ENCODE measurements at places on chromosomes 7 and 10. TPM values are rescaled to one million over a fixed set of nuclear protein-coding genes. Genes with fewer than 3 reads are reported as not detected.

Gene SLC18A3
- polyA plus RNA-seq: not detected

Gene STEAP4
- polyA plus RNA-seq: 2.4 TPM

Gene PIK3AP1
- 2.6 TPM for polyA plus RNA-seq

DNA sequence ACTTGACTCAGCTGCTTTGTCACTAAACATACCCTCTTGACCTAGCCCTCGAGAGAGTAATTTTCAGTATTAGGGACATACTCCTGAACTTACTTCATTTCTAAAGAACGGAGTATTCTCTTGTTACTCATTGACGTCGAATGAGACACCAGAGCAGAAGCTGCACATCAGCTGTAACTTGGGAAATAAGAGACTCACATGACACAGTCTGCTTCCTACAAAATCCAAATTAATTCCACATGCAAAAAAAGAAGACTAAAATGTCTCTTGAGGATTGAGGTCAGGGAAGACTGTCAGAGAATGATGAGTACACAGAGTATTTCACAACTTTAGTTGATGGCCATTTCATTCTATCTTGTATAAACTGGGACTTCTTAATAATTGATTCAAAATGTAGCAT, 114.7 kb upstream of the EGFR start:
- H3K36me3 ChIP-seq: no peaks in the 10 kb centered on the region
- H3K27me3 ChIP-seq: no peaks in the 10 kb centered on the region
- peak overlapping the region; percentile 24 for H3K27ac ChIP-seq
- no peak for DNase-seq
- H3K4me3 ChIP-seq: no peak overlapping the region

DNA sequence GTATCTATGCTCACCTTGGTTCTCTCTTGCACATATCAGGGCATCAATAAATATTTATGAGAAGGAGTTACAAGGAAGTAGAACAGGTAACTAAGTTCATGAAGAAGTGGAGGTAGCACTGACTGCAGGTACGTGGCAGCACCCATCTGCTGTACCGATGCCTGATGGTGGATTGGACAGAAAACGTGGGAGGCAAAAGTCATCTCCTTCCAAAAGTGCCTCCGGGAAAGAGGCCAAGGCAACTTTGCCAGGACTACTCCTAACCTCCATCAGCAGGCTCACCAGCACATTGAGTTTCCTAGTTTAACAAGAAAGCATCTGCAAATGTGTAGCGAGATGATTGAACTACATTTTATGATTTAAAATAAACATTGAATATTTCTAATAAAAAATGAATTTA, 248.8 kb downstream of the ANKRD7 start:
- no peaks in the 10 kb centered on the region for H3K36me3 ChIP-seq
- H3K4me3 ChIP-seq: no peak overlapping the region
- no peaks in the 10 kb centered on the region for H3K27me3 ChIP-seq
- DNase-seq: no peak
- H3K27ac ChIP-seq: no peak overlapping the region

- H3K36me3 ChIP-seq: no peaks in the 10 kb centered on the region
- H3K27ac ChIP-seq: no peak overlapping the region
- no peaks in the 10 kb centered on the region for H3K27me3 ChIP-seq
- no peak overlapping the region for H3K4me3 ChIP-seq
Measured at GRCh38 chr10:3502673-3503072, 282.3 kb downstream of the KLF6 start.

DNA sequence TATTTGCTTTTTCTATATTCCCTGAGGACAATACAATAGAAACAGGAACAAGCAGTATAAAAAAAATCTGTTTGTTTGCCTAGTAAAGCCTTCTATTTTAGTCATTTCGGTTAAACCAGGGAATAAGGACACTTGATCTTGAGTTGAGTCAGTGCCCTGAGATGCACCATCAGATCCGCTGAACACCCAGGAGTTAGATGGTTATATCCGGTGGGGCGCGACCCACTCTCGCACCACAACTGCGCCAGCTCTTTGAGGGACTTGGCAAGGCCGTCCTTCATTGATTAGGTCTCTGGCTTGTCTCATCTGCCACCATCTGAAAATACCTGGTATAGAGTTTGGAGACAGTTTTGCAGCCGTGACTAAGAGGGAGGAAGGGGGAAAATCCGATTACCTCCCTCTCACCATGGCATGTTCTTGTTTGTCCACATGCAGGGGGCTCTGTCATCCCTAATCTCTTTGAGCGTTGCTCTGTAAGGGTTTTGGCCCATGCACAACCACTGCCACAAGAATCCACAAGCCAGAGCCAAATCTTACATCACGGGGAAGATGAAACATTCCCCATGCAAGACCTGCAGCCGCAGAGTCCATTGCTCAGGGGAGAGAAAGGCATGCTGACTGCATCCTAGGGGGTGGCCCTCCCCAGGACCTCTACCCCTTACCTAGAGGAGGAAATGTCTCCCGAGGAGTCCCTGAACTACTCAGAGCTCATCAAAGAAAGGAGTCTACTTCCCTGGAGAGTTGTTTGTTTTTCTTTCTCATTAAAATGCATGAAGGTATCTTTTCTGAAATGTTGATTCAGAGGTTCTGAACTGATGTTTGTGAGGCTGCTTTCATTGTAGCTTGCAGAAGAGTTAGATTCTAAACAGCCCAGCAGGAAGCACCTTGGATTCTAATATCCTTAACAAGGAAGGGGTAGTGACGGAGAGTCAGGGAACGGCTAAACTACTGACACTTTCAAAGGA, 101.6 kb upstream of the FAM171A1 start:
- no peaks in the 10 kb centered on the region for H3K4me1 ChIP-seq
- H3K4me3 ChIP-seq: no peak overlapping the region
- H3K27ac ChIP-seq: peak overlapping the region; percentile 20

- DNase-seq: no peak
- no peaks in the 10 kb centered on the region for H3K36me3 ChIP-seq
- no peaks in the 10 kb centered on the region for H3K27me3 ChIP-seq
- H3K4me3 ChIP-seq: no peak overlapping the region
Measured at GRCh38 chr10:60479305-60480020, 89.8 kb upstream of the ANK3 start.

Measured in stomach (tissue), 19 donors.